Glomerular endothelial cell (primary cell): ENCODE measurements at places on chromosomes 13 and 19.

DNA sequence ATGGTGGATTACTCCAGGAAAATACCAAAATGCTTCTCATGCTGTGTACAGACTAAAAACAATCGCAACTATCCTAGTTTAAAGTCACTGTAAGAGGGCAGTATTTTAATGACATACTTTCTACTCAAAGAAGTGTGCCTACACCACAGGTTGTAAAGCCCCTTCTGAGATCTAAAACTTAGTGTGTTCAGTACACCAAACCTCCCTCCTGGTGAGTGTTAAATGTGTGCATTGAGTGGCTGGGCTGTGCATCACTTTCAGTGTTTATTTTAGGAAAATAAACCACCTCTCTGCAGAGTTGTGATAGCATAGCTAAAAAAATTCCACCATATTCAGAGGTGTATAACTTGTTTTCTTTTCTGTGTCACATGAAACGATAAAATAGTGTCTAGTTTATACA is 263.7 kb downstream of the DACH1 start:
- no peak for DNase-seq

DNA sequence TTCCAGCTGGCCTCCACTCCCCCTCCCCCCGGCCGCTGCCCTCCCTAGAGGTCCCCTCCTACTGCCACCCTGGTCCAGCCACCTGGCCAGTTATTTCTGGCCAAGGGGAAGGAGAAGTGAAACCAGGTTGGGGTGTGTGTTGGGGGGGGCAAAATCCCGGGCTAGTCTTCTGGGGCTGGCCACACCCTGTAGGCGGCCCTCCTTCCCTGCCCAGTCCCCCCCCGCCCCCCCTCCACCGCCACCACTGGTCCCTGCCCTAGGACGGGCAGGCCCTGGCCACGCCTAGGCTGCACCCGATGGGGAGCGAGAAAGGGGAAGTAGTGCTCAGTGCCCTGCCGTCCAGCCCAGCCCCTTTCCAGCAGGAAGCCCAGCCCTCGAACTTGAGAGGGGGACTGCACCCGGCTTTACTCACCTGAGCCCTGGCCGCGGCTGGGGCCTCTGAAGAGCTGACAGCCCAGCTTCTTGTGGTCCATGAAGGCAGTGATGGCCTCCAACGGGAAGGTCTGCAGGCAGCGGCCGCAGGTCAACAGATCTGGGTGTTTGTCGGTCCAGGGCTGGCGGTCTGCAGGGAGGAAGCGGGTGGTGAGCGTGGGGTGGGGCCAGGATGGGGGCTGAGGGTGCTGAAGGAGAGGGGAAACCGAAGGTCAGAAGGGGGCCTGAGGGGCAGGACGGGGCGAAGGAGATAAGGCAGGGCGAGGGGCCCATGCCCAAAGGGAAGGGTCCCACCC is 813 bp downstream of the ZNF296 start:
- DNase-seq = no peak

DNA sequence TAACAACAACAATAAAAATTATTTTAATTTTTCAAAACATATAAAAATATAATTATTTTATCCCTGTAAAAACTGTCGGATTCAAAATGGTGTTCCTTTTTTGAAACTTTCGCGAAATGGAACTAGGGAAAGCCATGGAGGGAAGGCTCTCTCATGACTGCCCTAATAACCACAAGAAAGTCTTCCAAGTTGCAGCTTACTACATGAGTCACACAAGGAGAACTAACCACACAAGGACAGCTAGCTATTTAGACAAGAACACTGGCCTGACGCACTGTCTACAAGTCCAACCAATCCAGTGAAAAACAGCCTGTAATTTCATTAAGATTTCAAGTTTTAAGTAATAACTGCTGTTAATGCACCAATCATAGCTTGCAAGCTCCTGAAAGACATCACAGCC is 319.2 kb upstream of the PCDH9 start:
- no peak for DNase-seq

- DNase-seq = no peak
These were observed 32.3 kb downstream of the DPF1 start for GRCh38 chr19:38191747-38192146.

- DNase-seq = no peak
These were observed 33.3 kb upstream of the NFIC start for GRCh38 chr19:3333020-3333583.

DNA sequence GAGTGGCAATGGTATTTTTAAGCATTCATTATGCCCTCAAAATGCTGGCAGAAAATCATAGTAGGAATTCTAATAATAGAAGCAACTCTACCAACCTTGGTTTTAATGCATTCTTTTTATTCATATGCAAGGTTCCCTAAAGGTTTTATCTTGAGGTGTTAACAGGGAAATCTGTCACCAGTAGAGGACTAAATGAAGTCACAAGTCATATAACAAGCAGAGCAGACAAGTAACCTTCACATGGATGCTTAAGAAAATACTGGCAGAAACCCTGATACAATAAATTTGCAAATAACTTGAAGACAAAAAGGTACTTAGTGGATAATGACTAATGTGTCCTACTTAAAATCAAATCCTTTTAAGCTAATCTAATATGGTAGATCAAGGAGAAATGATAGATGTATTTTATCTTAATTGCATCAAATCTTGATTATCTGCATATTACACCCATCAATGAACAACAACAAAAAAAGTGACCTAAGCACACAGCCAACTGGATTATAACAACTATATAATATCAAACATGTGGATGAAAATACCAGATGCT is 73.3 kb downstream of the RFC3 start:
- DNase-seq = no peak

GRCh38 chr13:42524487-42525034 is 49.4 kb upstream of the TNFSF11 start:
- no peak for DNase-seq

GRCh38 chr13:66835040-66835628 is 395.0 kb downstream of the PCDH9 start:
- peak; percentile 12 for DNase-seq

DNA sequence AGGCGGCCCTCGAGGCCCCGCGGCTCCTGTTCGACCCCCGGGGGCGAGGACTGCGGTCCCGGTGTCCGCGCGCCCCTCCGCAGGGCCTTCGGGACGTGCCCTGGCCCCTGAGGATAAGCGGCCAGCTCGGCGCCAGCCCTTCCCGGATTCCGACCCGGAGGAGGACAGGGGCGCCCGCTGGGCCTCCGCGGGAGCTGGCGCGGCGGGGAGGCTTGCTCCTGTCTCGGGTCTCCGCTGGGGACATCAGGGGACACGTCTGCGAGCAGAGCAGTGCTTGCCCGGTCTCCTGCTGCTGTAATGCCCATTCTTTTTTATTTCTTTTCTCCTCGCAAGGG is 829 bp downstream of the B3GLCT start:
- DNase-seq = no peak

- DNase-seq = no peak
These were observed 915.3 kb downstream of the UQCRFS1 start for GRCh38 chr19:28297586-28298157.

DNA sequence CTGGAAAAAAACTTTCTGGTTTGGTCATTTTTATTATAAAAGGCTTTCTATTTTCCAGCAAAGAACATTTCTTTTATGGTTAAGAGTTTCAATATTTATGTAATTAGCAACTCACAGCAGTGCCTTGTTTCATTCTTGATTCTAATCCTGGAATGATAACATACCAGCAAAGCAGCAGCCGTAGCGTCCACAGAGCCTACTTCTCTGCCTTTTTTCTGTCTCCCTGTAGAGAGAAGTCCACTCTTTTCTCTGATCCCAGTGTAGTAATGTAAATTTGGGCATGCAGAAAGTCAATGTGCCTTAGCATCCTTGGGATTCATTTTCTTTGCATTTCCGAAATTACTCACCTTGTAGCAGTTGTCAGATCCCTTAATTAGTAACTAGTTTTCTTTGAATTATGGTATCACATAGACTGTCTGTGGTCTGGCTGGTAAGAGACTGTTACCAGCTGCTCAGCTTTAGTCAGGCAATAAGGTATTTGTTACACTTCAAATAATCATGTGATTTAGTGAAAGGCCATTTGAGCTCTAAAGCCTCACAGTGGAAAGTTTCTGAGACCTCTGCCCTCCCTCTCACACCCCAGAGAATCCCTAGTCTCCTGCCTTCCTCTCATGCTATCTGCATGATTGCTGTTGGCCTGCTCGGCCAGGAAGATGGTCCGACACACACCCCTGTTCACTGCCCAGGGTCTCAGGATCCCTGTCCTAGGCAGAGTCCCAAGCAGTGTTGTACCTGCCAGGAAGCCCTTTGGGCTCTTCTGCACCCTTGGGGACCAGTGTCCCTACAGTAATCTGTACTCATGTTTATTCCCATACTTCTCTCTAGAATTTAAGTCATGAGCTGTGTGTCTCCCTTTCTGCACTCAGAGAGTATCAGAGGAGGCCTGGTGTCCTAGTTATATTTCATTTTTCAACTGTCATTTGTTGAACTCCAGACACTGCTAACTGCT is 86.3 kb downstream of the LRCH1 start:
- no peak for DNase-seq

GRCh38 chr13:74867460-74867859 is 614.5 kb downstream of the TBC1D4 start:
- no peak for DNase-seq

DNA sequence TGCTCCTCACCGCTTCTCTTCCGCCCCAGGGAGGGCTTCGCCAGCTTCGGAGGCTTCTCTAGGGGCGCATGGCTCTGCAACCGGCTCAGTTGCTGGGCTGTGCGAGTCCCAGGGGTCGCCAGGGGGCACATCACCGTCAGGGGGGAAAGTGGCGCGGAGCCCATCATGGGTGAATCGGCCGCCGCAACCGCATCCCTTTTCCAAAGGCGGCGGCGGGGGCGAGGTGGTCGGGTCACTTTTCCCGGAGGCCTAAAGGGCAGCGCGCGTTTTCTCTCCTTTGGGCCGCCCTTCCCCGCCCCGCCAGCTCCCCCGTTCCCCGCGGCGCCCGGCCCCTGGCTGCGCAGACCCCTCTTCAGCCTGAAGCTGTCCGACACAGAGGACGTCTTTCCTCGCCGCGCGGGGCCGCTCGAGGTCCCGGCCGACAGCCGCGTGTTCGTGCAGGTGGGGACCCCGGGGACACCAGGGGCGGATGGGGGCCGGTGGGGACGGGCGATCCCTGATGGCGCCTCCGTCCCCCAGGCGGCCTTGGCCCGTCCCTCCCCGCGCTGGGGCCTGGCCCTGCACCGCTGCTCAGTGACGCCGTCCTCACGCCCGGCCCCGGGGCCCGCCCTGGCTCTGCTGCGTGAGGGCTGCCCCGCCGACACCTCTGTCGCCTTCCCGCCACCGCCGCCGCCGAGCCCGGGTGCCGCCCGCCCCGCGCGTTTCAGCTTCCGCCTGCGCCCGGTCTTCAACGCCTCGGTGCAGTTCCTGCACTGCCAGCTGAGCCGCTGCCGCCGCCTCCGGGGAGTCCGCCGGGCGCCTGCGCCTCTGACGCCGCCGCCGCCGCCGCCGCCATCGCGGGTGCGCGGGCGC is 1.7 kb downstream of the TGFBR3L start:
- DNase-seq = no peak

DNA sequence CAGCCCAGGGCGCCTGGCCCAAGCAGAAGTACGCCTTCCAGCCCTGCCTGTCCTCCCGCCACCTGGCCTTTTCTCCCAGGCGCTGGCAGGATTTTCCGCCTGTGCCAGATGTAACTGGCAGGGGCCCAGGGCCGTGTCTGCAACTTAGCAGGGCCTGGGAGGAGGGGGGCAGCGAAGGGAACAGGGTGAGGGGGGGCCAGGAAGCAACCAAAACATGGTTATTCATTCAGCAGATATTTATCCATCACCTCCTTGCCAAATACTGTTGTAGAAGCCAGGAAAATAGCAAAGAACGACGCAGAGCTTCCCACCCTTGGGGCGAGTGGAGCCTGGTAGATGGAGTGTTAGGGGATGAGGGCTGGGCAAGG is 5.6 kb downstream of the TLE6 start:
- DNase-seq = no peak

DNA sequence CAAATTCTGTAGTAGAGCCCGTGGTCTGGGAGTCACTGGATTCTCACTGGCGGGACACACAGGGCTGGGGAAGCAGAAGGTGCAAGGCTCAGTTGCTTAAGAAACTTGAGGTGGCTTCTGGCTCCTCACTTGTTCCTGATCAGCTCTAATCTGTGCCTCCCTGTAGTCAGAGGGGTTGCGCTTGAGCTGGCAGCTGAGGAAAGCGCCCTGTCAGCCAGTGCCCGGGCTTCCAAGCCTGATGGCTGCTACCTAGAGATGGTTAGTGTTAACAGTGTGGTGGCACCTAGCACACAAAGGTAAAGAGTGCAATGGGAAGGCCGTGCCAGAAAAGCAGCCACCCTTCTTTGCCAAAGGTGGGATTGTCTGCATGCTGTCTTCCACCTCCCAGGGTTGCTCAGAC is 8.8 kb downstream of the HNRNPM start:
- no peak for DNase-seq

- DNase-seq = no peak
These were observed 909 bp downstream of the RFXANK start for GRCh38 chr19:19192910-19193423.

DNA sequence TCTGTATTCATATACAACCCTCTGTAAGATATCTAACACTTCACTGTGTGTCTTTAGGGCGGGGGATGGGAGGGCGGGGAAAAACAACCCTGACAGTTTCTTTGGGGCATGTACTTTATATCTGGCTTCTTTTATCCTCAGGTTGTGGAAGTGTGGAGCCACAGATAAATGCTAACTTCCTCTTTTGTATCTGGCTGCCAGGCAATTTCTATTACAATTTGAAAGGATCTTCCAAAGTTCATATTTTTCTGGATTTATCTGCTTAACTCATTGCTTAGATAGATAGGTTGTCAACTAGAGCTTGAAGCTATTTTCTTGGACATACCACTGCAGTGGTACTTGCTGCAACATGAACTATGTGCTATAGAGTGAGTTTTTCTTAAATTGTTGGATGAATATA is 393.0 kb downstream of the LMO7 start:
- DNase-seq = no peak

- no peak for DNase-seq
These were observed 24.4 kb downstream of the UBAC2 start for GRCh38 chr13:99225078-99225477.

GRCh38 chr19:40377876-40378385 is 12.1 kb downstream of the HIPK4 start:
- DNase-seq = no peak
